ENCODE measurements at places on chromosomes 16 and 17. TPM values are rescaled to one million over a fixed set of nuclear protein-coding genes. Genes with fewer than 3 reads are reported as not detected.

Gene TNFRSF13B
- total RNA-seq = 3.3 TPM

DNA sequence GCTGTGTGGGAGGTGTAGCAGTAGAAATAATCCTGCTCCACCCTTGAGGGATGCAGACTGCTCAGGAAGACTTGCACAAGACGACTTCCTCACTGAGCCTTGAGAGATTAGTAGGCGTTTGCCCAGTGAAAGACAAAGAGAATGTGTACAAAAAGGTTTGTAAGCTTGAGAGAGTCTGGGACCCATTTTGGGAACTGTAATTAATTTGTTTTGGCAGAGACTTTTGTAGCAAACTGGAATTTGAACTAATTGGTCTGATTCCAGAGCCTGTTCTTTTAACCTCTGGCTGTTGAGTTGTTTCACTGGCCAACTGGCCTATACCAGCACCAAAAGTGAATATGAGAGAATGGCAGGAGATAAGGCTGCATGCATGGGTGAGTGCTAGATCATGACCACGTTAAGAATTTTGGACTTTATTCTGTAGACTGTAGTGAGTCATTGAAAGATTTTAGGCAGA is 75.5 kb downstream of the AATF start:
- DNase-seq = no peak
- H3K4me3 ChIP-seq = no peak overlapping the region
- H3K36me3 ChIP-seq = peaks cover 58% of the 10 kb centered on the region
- H3K27me3 ChIP-seq = no peaks in the 10 kb centered on the region
- H3K4me1 ChIP-seq = no peaks in the 10 kb centered on the region
- no peak overlapping the region for H3K27ac ChIP-seq

DNA sequence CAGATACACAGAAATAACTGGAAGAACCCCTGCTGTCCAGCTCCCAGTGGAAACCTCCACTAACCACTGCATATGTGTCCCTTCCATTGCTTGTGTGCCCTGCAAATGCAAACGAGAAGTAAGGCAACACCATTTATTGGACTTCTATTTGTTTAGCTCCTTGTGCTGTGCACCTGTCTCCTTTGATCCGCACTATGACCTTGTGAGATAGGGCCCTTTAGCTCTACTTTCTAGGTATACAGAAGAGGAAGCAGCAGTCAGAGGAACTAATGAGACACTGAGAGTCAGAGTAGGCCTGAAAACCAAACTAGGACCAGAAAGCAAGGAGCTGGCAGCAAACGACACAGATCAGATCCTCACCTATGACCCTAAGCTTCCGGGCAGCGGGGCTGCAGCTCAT is 22.4 kb downstream of the SOX9 start:
- H3K4me3 ChIP-seq = no peak overlapping the region
- H3K36me3 ChIP-seq = no peaks in the 10 kb centered on the region
- peaks cover 11% of the 10 kb centered on the region for H3K4me1 ChIP-seq

DNA sequence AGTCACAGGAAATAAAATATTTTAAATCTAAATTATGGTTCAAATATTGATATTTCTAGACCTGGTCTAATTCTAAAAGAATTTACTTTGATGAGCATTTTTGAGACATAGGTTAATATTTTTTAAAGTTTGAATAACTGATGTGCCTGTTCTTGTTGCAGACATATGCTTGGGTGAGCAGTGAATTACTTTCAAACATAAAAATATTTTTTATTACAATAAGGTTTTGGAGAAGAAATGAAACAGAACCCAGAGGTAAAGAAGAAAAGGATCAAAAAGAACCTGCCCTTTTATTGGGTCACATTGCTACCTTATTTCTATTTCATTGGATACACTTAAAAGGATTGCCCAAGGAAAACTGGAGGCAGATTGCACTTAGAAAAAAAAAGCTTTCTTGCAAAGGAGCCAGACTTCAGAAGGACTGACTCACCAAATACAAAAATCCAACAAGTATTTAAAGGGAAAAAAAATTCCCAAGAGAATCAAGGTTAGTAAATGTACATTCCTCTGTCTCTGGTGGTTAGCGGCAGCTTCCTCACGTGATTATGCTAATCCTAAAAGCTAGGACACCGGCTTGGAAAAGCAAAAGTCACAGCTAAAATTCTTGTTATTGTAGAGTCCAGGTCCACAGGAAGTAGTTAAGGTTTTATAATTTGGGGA is 18.5 kb downstream of the ENPP7 start:
- peaks cover 71% of the 10 kb centered on the region for H3K27me3 ChIP-seq
- DNase-seq = no peak
- no peaks in the 10 kb centered on the region for H3K36me3 ChIP-seq
- no peak overlapping the region for H3K4me3 ChIP-seq

- no peaks in the 10 kb centered on the region for H3K36me3 ChIP-seq
- peaks cover 24% of the 10 kb centered on the region for H3K27me3 ChIP-seq
- DNase-seq = no peak
These were observed 11.9 kb downstream of the MAPT start for GRCh38 chr17:45906237-45906636.

DNA sequence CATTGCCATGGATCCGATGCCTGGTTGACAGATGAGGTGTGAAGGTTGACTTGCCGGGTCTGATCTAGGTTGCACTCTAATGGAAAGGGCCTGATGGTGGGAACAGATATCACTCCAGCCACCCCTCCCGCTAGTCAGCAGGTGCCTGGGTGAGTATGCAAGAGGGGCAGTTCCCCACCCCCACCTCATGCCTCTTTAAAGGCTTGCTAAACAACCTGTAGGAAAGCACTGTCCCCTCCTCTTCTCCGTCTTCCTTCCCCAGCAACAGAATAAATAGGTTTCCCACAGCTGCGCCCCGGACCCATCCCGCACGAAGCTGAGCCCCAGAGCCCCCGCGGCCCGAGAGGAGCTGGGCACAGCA is 746 bp upstream of the TMEM132E start:
- H3K4me3 ChIP-seq = peak overlapping the region; percentile 71
- H3K36me3 ChIP-seq = no peaks in the 10 kb centered on the region
- no peak for DNase-seq
- H3K4me1 ChIP-seq = peaks cover 13% of the 10 kb centered on the region

DNA sequence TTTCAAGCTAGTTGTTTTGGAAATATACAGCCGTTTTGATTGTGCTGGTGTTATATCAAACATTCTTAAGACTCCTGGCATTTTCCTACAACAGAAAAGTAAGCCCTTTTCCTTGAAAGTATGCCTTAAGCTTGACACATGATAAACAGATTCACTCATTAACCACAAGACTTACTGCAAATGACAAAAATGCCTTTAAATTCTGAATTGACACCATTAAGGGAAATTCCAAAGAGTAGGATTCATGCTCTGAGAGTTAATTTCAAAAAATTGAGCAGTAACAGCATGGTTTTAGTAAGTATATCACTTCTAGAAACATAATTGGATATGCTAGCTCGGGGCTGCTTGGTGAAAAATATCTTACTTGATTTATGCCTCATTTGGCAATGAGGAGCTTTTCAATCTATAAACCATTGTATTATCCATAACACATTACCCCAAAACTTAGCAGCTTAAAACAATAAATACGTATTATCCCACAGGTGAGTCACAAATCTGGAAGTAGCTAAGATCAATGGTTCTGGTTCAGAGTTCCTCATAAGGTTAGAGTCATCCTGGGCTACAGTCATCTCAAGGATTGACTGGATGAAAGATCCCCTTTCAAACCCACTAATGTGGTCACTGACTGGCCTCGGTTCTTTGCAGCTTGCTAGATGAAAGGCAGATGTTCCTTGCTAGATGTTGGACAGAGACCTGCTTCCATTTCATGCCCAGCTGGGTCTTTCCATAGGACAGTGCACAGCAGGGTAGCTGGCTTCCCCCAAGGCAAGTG is 8.2 kb upstream of the PHAF1 start:
- H3K27ac ChIP-seq = no peak overlapping the region
- H3K4me1 ChIP-seq = no peaks in the 10 kb centered on the region
- no peak overlapping the region for H3K4me3 ChIP-seq
- DNase-seq = no peak
- H3K27me3 ChIP-seq = no peaks in the 10 kb centered on the region
